ENCODE measurements at places on chromosomes 1 and 21. TPM values are rescaled to one million over a fixed set of nuclear protein-coding genes. Genes with fewer than 3 reads are reported as not detected.

- no peak for DNase-seq
These were observed 34.9 kb downstream of the AHDC1 start for GRCh38 chr1:27569088-27569460.

DNA sequence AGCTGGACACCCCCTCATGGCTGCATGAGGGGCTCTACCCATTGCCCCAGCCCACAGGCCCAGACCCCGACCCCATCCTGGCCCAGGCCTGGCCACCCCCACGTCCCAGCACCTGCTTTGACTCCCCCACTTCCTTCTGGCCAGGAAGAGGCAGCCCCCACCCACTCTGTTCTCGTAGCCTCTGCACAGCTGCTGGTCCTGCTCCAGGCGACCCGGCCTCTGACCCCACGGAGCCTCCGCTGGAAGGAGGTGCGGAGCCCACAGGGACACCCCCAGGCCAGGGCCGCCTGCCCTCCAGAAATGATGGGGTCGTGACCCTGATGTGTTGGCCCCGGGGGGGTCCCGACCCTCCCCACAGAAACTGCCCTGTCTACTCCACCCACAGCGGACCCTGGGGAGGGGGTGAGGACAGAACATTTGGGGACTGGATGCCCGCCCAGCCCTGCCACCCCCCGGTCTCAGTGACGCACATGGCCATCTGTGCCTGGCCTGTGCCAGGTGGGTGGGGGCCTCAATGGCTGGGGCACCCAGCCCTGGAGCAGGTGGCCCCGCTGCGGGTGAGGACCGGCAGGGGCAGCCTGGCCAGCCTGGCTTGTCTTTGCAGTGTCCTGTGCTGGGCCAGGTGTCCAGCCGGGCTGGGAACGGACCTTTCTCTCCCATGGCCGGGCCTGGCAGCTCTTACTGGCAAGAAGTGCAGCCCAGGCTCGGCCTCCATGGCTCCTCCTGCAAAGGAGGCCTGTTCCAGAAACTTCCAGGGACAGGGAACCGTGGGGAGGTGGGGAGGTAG is 78.6 kb downstream of the MORN1 start:
- DNase-seq: no peak

GRCh38 chr1:151839457-151840403 is at the start of gene C2CD4D:
Gene C2CD4D, minus strand, starts transcription at chr1:151839820. Its CDS starts 831 bp downstream, at chr1:151838989.
- DNase-seq: peak; percentile 93

GRCh38 chr1:32957017-32957416 is 7.6 kb downstream of the RNF19B start:
- DNase-seq: no peak

Gene LRRC71
- not detected for total RNA-seq

Gene NEGR1
- total RNA-seq: 2.1 TPM

Gene SCP2
- total RNA-seq: 73.8 TPM
